ENCODE measurements at places on chromosomes 11 and 22.
A peak's percentile ranks its signal among the peaks of the same experiment; 100 is the strongest.

- DNase-seq: no peak
Measured at GRCh38 chr11:60396799-60397198, 540 bp downstream of the MS4A14 start.

- no peak for DNase-seq
Measured at GRCh38 chr11:95570845-95571244, 218.7 kb downstream of the FAM76B start.

DNA sequence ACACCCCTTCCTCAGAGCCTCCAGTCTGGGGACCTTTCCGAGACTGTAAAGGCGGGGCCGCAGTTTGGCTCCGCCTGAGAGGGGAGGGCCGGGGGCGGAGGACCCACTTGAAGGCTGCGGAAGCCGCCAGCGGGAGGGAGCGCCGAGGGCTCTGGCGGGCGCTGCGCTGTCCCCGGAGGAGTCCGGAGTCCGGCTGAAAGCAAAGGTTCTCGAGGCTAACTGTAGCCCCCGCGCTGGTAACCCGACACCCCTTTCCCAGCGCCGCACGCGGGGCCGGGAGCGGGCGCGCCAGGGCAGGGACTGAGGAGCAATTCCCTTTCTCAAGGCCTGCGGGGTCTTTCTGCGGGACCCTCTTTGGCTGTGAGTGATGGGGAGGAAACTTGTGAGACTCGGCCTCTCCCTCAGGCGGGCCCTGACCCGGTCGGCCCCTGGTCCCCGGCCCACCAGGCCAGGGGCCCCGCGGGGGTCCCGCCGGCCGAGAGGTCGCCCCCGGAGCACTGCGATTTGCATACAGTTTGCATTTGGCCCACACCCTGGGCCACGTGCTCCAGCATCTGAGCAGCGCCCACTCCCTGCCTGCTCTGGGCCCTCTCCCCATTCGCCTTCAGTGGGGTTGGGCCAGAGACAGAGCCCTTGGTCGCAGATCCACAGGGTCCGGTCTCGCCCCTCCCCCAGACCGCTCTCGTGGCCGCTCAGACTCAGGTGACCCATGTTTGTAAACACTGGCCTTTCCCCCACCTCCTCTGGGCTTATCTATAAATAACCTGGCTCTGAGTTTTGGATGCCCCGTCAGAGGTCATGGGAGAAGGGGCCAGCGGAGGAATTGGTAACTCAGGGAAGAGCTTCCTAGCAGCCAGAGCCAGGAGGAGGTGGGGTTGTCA is 519 bp upstream of the ART5 start:
- DNase-seq: peak; percentile 85

- DNase-seq: no peak
Measured at GRCh38 chr11:104093426-104094280, 57.2 kb downstream of the DDI1 start.

GRCh38 chr22:49979587-49980264 is 19.2 kb downstream of the PIM3 start:
- no peak for DNase-seq

DNA sequence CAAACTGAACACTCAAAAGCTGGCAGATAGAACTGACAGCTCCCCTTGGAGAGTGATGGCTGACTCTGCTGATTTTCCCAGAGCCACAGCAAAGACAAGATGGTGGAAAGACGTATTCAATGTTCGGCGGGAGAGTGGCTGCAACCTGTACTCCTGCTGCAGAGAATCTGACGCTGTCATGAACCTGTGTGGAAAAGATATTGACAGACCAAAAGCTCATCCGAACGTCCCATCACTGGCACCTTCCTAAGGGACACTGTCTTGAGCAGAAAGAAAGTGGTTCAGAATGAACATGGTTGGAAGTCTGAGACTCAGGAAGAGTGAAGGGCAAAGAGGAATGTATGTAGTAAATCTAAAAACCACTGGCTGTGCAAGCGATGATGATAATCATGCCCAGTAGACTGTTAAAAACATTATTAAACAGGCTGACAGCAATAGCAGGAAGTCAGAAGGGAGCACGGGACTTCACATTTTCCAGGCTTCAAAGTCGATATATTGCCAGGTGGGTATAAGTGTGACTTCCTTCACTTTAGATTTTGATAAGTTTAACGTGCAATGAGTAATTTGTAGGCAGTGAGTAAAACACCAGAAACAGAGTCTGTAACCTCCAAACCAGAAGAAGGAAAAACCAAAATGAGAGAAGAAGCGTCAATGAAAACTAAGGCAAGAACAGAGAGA is 6.2 kb upstream of the IL17REL start:
- DNase-seq: no peak

GRCh38 chr11:65366340-65366773 is 11.8 kb downstream of the TIGD3 start:
- DNase-seq: peak; percentile 89

DNA sequence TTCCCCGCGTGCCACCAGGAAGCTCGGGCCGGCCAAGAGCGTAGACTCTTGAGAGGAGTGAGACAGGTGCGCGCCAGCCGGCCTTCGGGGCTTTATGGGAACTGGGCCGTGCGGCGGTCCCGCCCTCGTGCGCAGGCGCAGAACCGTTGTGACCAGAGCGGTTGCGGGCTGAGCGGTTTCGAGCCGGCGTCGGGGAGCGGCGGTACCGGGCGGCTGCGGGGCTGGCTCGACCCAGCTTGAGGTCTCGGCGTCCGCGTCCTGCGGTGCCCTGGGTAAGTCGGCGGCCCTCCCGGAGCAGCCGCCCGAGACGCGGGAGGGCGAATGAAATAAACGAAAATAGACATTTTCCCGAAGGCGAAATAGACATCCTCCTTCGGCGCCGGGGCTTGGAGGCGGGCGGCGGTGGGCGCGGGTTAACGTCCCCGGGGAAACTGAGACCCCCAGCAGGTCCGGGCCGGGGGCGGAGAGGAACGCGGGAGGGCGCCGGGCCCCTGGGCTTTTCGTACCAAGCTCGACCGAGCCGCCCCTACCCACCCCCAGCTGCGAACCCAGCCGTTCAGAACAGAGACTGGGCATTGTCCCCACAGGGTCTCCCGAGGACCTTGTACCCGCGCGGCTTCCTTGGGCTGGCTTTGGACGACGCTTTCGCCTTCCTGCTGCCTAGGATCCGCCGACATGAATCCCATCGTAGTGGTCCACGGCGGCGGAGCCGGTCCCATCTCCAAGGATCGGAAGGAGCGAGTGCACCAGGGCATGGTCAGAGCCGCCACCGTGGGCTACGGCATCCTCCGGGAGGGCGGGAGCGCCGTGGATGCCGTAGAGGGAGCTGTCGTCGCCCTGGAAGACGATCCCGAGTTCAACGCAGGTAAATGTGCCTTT is at the start of gene ASRGL1:
ASRGL1 (plus strand) TSS at position 146 of the 879 bp plus-strand sequence; CDS start at position 676, 530 bp downstream.
- peak; percentile 55 for DNase-seq

- DNase-seq: no peak
Measured at GRCh38 chr11:75816561-75817239, 1.7 kb downstream of the UVRAG start.

- DNase-seq: no peak
Measured at GRCh38 chr11:16346975-16347374, 9.4 kb downstream of the SOX6 start.
